ENCODE measurements at places on chromosomes 1 and 21. TPM values are rescaled to one million over a fixed set of nuclear protein-coding genes. Genes with fewer than 3 reads are reported as not detected.
A peak's percentile ranks its signal among the peaks of the same experiment; 100 is the strongest.

DNA sequence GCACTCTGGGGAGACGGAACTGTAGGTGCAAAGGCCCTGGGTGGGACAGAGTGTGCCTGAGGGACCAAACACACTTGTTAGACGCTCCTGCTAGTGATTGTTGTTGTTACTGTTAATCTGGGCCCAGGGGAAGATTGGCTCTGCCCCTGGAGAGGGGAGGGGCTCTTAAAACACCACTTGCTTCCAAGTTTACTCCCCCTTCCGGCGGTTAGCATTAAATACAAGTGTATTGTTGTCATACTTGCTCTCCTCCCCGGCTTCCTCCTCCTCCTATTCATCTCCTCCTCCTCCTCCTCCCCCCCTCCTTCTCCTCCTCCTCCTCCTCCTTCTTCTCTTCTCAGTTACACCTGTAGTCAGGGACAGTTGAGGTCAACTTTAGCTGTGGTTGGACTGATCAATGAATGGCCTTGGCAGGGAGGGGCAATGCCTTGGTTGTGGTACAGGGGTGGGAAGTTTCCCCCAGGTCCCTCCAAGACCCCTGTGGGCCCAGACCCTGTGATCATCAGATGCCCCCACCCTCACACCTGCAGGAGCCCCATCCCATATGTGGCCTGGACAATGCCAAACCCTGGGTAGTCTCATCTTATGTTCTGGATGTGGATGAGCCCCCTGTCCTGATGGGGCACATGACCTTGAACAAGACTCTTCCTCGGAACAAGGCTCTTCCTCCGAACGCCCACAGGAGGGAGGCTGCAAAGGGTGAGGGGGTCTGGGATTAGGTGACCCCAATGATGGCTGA lies 217.3 kb downstream of the PTPRU start:
- peak; percentile 86 for DNase-seq
- no peaks in the 10 kb centered on the region for H3K36me3 ChIP-seq

DNA sequence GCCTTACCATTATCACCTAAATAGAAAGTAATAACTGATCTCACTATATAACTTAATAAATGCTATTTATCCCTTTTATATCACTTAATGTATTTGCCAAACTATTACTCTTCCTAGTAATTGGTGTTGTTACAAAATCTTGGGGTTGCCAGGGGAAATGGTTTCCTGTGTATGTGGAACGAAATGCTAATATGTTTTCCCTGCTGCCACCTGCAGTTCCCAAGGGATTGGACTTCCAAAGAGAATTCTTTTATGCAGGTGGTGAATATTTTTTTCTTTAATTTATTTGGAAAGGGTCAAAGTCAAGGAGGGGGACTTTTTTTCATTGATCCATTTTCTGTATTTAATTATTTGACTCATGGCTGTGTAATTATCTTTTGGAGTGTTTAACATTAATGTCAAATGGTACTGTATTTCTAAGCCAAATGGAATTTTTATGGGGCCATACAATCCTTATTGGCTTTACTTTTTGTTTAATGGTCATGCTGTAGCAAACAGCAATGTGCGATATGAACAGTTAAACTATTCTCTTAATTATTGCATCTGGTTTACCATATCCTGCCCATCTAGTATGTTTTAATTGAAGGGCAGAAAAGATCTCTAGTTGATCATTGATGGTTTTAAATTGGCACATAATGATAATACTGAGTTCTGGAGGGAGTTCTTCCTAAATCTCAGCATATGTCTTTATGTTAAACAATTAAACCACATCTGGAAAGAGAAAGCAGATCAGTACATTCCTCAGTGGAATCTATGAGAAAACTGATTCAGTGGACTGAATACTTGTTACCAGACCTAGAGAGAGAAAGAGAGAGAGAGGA lies 486.3 kb downstream of the TTLL7 start:
- H3K27ac ChIP-seq: no peak overlapping the region
- H3K36me3 ChIP-seq: no peaks in the 10 kb centered on the region
- H3K4me3 ChIP-seq: no peak overlapping the region
- no peaks in the 10 kb centered on the region for H3K27me3 ChIP-seq
- peak; percentile 29 for DNase-seq
- peaks cover 25% of the 10 kb centered on the region for H3K4me1 ChIP-seq

GRCh38 chr1:58924016-58924565 lies 140.2 kb upstream of the JUN start:
- no peak overlapping the region for H3K4me3 ChIP-seq
- no peaks in the 10 kb centered on the region for H3K4me1 ChIP-seq

DNA sequence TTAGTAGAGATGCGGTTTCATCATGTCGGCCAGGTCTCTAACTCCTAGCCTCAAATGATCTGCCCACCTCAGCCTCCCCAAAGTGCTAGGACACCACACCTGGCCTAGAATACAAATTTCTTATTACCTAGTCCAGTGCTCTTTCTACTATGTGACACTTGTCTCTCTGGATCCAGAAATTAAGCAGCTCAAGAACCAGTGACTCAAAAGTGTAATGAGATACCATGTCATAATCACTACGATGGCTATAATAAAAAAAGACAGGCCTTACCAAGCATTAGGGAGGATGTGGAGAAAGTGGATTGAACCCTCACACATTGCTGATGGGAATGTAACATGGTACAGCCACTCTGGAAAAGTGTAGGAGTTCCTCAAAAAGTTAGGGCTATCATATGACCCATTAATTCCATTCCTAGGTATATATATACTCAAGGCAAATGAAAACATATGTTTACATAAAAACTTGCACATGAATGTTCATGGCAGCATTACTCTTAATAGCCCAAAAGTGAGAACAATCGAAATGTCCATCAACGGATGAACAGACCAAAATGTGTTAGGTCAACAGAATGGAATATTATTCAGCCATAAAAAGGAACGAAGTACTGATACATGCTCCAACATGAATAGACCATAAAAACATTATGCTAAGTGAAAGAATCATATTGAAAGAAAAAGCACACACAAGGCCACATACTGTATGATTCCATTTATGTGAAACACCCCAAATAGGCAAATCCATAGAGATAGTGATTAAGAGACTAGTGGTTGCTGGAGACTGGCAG lies 8.3 kb downstream of the TEX38 start:
- H3K36me3 ChIP-seq: peaks cover 53% of the 10 kb centered on the region
- H3K27ac ChIP-seq: no peak overlapping the region
- H3K4me1 ChIP-seq: no peaks in the 10 kb centered on the region
- no peak overlapping the region for H3K4me3 ChIP-seq
- DNase-seq: no peak

- no peaks in the 10 kb centered on the region for H3K27me3 ChIP-seq
- peak overlapping the region; percentile 55 for H3K27ac ChIP-seq
- H3K4me1 ChIP-seq: peaks cover 8% of the 10 kb centered on the region
- H3K36me3 ChIP-seq: no peaks in the 10 kb centered on the region
- peak; percentile 83 for DNase-seq
Measured at GRCh38 chr1:30111431-30111830, 612.0 kb downstream of the MATN1 start.

DNA sequence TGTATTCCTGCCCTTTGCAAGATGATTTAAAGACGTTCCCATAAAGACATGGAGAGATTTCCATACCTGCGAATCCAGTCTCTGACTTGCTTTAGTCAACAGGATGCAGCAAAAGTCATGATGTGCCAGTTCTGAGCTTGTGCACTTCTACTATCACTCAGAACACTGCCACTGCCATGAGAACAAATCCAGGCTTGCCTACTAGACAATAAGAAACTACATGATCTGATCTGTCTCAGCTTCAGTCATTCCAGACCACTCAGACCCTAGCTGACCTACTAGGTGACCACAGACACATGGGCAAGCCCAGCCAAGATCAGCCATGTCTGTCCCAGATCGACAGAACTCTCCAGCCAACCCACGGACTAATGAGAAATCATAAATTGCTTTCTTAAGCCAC lies 219.2 kb downstream of the RRAGC start:
- H3K27ac ChIP-seq: no peak overlapping the region
- H3K4me1 ChIP-seq: no peaks in the 10 kb centered on the region
- no peak for DNase-seq
- H3K27me3 ChIP-seq: no peaks in the 10 kb centered on the region
- no peak overlapping the region for H3K4me3 ChIP-seq
- H3K36me3 ChIP-seq: no peaks in the 10 kb centered on the region

GRCh38 chr1:199096591-199096990 lies 457.8 kb downstream of the PTPRC start:
- no peak overlapping the region for H3K27ac ChIP-seq
- H3K4me3 ChIP-seq: no peak overlapping the region
- no peaks in the 10 kb centered on the region for H3K27me3 ChIP-seq
- DNase-seq: no peak
- no peaks in the 10 kb centered on the region for H3K4me1 ChIP-seq

DNA sequence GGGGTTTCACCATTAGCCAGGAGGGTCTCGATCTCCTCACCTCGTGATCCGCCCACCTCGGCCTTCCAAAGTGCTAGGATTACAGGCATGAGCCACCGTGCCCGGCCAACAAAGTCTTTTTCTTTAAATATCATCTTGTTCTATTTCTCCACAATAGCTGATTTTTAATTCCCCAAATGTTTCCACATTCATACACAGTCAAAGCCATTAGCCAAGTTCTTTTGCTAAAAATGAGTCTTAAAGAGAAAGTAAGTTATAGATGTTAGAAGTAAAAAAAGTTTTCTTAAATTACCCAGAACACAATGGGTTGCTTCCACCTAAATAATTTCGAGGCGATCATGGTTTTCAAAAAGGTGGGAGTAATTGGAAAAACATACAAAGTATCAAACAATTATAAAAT lies 30.6 kb downstream of the C2CD2 start:
- DNase-seq: no peak
- H3K36me3 ChIP-seq: no peaks in the 10 kb centered on the region
- H3K4me1 ChIP-seq: peaks cover 17% of the 10 kb centered on the region
- H3K27ac ChIP-seq: no peak overlapping the region

DNA sequence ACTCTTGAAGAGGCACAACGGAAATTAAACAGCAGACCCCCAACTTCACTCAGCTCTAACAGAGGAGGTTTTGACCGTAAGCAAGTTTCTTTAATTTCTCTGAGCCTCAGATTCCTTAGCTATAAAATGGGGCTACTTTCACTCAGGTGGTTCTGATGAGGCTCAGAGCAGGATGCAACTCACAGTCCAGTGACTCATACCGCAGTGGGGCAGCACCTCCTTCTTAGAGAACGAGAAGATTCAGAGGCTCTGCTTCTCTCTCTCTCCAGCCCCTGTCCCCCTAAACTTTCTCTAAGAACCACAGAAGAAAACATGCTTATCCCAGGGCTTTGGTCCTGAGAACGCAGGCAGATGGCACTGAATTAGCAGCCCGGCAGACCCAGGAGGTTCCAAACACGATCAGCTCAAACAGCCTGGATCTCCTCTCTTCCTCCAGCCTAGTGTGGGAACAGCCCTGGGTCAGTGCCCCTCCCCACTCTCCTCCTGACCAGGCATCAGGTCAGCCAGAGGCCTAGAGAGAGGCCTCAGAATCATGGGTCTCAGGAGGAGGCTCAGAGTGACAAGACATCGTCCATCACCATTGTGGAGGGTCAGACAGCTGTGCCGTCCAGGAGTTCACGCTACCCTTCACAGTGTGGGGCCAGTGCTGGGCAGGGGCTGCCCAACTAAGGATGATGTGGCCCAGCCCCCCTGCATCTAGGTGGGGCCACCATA lies 433.0 kb downstream of the PTPRU start:
- no peak for DNase-seq
- H3K36me3 ChIP-seq: no peaks in the 10 kb centered on the region
- H3K27ac ChIP-seq: no peak overlapping the region
- H3K27me3 ChIP-seq: peaks cover 40% of the 10 kb centered on the region
- no peak overlapping the region for H3K4me3 ChIP-seq
- H3K4me1 ChIP-seq: no peaks in the 10 kb centered on the region

DNA sequence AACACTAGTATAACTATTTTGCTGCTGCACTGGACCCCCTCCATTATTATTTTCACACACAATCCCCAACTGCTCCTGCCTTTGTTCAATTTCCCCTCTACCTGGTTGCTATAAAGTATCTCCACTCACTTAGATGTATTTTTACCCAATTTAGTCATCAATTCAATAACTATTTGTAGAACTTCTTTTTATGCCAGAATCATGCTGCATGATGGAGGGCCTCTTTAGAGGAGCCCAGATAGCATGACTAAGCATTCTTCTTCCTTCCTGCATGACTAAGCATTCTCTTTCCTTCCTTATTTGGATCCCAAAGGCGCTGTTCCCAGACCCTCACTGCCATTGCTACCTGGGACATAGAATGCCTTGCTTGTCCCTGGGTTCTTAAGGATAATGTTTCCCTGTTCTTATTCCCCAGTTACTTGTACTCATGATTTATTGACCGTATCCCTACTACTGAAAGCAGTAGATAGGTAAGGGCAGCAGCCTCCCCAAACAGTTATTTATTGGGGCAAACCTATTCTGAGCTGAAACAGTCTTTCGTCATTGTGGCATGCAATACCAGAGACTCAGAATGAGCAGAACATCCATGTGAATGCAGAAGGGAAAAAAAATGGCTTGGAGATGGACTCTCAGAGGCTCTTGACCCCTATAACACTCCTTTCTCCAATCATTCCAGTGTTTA lies 89.3 kb upstream of the AKT3 start:
- H3K4me1 ChIP-seq: no peaks in the 10 kb centered on the region
- H3K27ac ChIP-seq: no peak overlapping the region
- H3K4me3 ChIP-seq: no peak overlapping the region
- H3K27me3 ChIP-seq: no peaks in the 10 kb centered on the region

DNA sequence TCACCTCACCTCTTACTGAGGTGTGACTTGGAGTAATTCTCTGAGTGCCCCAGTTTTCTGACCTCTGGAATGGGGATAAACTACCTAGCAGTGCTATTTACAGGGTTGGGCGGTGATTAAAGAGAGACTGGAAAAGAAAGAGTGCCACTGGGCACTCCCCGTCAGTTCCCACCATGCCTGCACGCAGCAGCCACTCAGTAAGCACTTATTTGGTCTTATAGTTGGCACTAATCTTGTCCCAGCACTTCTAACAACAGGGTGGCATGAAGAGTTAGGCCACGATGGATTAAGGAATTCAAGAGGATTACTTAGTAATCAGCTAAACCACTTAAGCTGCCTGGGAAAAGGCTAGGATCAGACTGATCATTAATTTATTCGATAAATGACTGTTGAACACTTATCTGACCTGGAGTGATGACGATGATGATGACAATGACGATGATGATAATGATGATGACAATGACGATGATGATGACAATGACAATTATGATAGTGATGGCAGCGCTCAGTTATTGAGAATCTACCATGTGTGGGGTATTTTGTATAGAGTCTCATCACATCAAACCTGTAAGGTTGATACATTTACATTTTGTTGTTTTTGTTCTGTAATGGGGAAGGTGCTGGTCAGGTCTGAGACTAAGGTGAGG lies 5.4 kb downstream of the CITED4 start:
- DNase-seq: no peak
- peaks cover 6% of the 10 kb centered on the region for H3K27me3 ChIP-seq
- H3K36me3 ChIP-seq: no peaks in the 10 kb centered on the region
- no peak overlapping the region for H3K4me3 ChIP-seq
- no peak overlapping the region for H3K27ac ChIP-seq

- peaks cover 7% of the 10 kb centered on the region for H3K27me3 ChIP-seq
- no peaks in the 10 kb centered on the region for H3K4me1 ChIP-seq
- no peak overlapping the region for H3K4me3 ChIP-seq
- no peak for DNase-seq
Measured at GRCh38 chr1:183368213-183369108, 49.7 kb downstream of the NMNAT2 start.

The TRIM67 gene
- total RNA-seq: 0.06 TPM

The CFHR5 gene
- total RNA-seq: not detected

The COL9A2 gene
- total RNA-seq: 5.9 TPM

The SLC9C2 gene
- total RNA-seq: not detected

The HSPB7 gene
- not detected for total RNA-seq

The RBM11 gene
- 319 TPM for total RNA-seq

The TMCC2 gene
- total RNA-seq: 2.2 TPM

The TSSK3 gene
- 3.9 TPM for total RNA-seq
